ENCODE measurements at places on chromosomes 12 and 14.
A peak's percentile ranks its signal among the peaks of the same experiment; 100 is the strongest.

DNA sequence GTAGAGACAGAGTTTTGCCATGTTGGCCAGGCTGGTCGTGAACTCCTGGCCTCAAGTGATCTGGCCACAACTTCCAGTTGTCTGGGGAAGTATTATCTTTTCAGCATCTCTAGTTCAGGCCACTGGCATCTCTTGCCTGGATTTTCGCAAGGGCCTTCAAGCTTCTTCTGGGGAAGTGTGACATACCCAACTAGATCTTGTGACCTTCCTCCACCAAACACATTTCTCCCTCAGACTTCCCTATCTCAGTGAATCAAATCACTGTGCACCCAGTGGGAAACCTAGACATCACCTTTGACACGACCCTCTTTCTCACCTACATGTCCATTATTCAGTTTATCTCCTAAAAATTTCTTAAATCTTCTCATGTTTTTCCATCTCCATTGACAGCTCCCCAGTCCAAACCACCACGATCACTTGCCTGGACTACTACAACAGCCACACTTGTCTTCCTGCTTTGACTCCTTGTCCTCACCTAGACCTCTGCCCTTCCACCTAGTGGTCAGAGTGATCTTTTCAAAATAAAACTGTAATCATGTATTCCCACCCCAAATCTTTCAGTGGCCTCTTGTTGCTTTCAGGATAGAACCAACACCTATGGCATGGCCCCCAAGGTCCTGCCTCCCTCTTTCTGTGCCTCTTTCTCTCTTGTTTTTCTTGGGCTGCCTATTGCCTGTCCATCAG lies 3.3 kb downstream of the EEF1AKMT3 start:
- no peak for DNase-seq

DNA sequence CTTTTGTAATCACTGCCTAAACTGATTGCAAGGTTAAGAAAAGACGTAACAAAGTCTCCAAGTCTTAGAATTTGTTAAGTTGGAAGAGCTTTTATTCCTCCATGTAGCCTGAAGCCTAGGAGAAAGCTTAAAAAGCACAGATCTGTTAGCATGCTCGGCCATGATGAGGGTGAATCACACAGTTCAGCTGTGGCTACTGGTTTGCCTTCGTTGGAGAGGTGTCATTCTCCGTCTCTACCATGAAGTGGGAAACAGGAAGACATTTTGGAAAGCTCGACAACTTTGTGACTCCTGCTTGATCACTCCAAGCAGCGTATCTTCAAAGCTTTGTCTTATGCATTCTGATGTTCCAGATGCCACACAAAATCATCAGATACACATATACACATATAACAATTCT lies 27.1 kb downstream of the DCP1B start:
- no peak for DNase-seq

DNA sequence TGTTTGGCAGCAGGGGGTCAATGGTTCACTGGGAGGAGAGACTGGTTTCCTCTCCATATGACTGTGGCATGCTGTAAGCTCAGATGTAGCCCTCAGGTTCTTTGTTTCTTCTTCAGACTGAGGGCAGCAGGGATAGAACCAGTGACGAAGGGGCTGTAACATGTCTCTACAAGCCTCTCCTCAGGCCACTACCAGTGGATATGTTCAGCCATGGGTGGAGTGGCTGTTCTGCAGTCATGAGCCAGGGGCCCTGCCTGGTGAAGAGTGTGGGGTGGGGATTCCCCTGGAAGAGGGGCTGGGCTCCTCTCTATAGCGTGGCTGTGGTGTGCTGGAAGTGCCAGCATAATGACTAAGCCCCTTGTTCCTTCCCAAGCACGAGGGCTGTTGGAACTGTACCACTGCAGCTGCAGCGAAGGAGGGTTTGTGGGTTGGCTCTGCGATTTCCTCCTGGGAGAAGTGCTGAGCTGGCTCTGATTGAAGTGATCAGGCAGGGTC lies 55.8 kb downstream of the CMAS start:
- DNase-seq = no peak

DNA sequence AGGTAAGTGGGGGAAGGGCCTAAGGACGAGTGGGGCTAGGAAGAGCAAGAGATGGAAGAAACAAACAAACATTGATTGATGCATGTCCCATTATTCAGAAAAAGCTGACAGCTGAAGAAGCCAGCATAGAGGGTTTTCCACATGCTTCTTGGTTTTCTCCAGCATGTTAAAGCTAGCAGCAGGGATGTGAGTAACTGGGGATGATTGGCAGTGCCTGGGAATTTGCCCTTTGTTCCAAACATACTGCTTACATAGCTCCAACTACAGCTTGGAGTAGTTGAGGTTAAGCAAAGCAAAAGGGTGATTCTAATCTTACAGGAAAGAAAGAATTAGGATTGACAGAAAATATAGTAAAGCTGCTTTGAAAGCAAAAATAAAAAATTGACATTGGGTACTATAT lies 68.0 kb upstream of the IFNG-AS1 start:
- no peak for DNase-seq

GRCh38 chr12:82937151-82937550 lies 250.4 kb downstream of the TMTC2 start:
- no peak for DNase-seq

- DNase-seq = no peak
These were observed 11.5 kb downstream of the CBLN3 start for GRCh38 chr14:24417832-24418491.

DNA sequence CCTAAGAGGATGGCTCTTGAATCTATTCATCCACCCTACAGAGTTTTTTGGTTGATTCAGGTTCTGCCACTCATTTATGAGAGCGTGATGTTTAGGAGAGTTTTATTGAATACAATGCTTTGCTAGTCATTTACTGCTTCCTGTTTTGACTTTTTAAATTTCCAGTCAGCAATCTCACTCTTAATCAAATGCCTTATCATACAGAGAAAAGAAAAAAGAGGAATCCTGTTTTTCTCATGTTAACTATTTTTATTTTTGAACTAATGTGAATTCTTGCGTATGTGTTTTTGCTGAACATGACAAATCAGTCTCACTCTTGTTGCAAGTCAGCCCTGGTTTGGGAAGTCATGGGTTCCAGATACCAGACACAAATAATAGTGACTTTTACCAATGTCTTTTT lies 22.1 kb upstream of the LGMN start:
- DNase-seq = no peak

DNA sequence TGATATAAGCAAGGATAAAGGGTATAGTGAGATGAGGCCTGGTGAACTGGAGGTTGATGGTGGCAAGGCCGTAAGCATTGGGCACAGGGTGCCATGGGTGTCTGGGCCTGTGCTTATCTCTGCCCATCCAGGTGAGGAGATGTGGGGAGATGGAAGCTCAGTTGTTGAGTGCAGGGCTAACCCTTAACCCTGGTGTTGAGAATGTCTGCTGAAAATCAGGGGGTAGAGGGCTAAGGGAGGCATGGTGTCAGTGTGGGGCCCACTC lies 86.1 kb downstream of the SYNE2 start:
- no peak for DNase-seq

GRCh38 chr14:72906316-72906715 lies 12.4 kb upstream of the DPF3 start:
- no peak for DNase-seq

DNA sequence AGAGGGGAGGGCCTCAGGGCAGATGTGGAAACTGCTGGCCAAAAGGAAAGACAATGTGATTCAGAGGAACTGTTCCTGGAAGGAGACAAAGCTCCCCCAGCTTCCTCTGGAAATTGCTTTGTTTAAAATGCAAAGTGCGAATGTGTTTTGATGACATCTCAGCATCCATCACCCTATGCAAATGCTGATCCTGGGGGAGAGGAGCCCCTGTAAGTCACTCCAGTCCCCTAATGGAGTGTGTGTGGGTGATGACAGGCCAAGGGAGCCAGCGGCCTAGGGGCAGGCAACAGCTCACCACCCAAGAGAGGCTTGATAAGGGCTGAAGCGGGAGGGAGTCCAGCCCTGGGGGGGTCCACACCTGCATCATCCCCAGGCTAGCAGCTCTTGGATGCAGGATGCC lies 134.2 kb downstream of the ESRRB start:
- DNase-seq = no peak

DNA sequence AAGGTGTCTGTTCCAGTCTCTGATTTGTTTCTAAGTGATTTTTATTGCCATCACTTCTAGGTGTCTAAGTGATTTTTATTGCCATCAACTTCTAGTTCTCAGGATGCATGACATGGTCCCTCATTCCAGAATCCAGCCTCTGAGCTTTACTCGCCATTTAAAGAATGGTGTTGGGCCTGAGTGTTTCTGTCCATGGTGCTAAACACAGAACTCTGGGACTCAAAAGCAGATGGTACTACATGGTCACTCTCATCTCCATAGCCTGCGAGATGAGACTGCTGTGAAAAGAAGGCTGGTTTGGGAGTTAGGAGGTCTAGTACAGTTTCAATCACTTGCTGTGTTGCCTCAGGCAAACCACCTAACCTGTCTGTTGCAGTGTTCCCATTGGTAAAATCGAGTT lies 276.6 kb downstream of the NRXN3 start:
- no peak for DNase-seq

GRCh38 chr12:54328595-54329337 lies 3.8 kb downstream of the COPZ1 start:
- DNase-seq = no peak

GRCh38 chr14:39628087-39628486 lies 195.9 kb upstream of the FBXO33 start:
- no peak for DNase-seq

GRCh38 chr12:61998791-61999190 lies 261.4 kb upstream of the USP15 start:
- no peak for DNase-seq

- DNase-seq = no peak
These were observed 47.6 kb upstream of the EIF5 start for GRCh38 chr14:103286460-103286859.

DNA sequence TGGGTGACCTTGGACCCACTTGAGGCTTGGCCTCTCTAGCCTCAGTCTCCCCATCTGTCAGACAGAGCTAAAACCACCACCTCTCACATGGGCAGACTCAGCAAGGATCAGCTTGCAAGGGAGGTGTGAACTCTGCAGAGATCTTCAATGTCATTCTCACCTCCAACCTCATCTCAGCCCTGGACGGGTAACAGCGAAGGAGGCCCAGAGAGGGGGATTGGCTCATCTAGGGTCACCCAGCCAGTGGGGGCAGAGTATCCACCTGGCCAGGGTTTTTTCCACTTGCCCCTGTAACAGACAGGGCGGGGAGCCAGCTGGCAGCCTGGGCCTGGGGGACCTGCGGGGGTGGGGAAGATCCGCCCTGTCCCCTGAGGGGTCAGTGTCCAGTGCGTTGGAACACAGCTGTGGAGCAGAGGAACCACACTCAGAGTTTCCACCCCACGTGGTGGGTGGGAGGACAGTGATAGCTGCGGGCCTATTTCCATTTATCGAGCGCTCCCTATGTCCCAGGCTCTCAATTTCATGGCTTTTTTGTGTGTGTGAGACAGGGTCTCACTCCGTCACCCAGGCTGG lies 27.4 kb downstream of the DTX1 start:
- DNase-seq = no peak

DNA sequence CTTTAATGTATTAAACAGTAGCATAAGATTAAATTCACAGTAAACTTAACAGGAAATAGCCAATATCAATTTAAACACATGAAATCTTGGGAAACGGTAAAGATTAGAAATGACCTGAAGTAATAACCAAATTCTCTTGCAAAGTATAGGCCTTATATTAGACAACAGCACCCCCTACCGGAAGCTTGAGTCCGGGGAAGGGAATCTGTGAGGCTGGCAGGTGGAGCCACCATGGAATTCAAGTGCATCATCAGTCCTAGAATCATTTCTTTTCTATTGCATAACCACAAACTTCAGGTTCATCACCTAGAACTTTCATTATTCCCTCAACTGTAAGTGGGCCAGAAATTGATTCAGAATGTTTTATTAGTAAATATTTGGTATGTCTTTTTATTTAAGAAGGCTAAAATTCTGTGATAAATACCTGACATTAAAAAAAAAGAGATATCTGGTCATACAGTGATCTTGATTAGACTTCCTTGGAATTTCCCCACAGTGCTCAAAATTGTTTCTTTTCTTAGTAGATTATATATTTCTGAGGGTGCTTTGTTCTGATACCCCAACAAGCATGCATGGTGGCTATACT lies 48.6 kb downstream of the AP5M1 start:
- peak; percentile 54 for DNase-seq

GRCh38 chr12:19462406-19462805 lies 23.1 kb downstream of the AEBP2 start:
- DNase-seq = no peak

- no peak for DNase-seq
These were observed 3.4 kb downstream of the HSD17B6 start for GRCh38 chr12:56766535-56766934.

DNA sequence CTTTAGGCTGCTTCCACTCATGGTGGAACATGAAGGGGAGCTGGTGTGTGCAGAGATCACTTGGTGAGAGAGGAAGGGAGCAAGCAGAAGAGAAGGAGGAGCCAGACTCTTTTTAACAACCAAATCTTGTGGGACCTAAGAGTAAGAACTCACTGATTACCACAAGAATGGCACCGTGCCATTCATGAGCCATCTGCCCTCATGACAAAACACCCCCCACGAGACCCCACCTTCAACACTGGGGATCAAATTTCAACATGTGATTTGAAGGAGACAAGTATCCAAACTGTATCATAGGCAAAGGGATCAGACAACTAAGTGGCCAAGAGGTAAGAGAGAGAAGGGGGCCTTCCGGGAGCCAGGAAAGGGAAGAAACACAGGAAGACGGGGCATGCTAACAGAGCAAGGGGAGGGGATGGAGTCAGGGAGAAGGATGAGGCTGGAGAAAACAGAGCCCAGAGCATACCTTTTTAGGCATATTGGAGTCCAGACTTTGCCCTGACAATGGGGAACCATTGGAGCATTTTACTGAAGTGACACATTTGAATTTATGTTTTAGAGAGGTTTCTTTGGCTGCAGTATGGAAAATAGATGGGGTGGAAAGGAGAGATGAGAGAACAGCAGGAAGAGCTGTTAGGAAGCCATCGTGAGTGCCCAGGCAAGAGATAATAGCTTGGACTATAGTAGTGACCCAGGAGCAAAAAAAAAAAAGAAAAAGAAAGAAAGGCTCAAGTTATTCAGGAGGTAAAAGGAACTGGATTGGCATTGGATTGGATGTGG lies 204.4 kb upstream of the NUDT4 start:
- no peak for DNase-seq

GRCh38 chr14:85182282-85182681 lies 347.7 kb upstream of the FLRT2 start:
- no peak for DNase-seq

DNA sequence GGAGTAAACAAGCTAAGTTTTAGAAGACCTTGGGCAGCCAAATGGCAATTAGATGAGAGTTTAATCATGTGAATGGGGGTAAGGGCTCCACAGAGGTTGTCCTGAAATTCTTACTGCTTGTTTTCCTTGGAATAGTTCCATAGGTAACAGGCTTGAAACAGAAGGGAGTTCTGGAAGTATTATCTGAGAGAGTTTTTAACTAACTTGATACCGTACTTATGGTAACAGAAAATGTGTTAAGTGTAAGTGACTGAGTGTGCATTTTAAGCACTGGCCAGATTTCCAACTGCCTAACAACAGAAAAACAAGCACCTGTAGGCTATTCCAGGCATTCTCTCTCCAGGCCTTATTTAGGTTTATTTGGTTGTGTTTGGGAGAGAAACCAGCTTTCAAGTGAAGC lies 414.6 kb upstream of the PDE3A start:
- DNase-seq = no peak

GRCh38 chr14:95137164-95137803 lies 20.0 kb downstream of the DICER1 start:
- DNase-seq = no peak

Data from stimulated activated CD4-positive, alpha-beta T cell treated with anti-CD3 and anti-CD28 coated beads, TNF-alpha, amount 100 ng/mL, for 4 hours (primary cell).